Hematopoietic multipotent progenitor cell treated with erythropoietin and hydrocortisone succinate and interleukin-3 and kit ligand, for 6 days (in vitro differentiated cells): ENCODE measurements at places on chromosomes 3 and 15.

- DNase-seq: no peak
These were observed 260.2 kb upstream of the HES1 start for GRCh38 chr3:193875601-193876321.

- no peak for DNase-seq
These were observed 11.0 kb upstream of the MUSTN1 start for GRCh38 chr3:52845691-52846431.

GRCh38 chr15:83289160-83289559, 4.7 kb upstream of the BNC1 start:
- DNase-seq: no peak

GRCh38 chr3:194720048-194720447, 34.4 kb downstream of the FAM43A start:
- DNase-seq: no peak

DNA sequence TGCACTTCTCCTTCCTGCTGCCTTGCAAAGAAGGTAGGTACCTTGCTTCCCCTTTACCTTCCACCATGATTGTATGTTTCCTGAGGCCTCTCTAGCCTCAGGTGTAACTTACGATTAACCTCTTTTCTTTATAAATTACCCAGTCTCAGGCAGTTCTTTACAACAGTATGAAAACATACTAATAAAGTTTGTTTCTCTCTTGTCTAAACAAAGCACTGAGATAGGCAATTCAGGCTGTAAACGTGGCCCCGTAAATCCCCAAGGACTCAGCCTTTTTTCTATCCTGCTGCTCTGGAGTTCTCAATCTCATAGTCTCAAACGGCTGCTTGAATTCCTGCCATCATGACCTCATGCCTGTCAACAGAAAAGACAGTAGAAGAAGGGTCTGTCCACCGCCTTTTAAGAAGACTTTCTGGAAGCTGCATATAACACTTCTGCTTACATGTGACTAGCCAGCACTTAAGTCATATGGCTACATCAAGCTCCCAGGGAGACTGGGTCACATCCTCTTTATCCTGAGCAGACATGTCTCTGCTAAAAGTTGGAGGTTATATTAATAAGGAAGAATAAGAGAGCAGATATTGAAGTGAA, 257.8 kb downstream of the EBLN2 start:
- no peak for DNase-seq

DNA sequence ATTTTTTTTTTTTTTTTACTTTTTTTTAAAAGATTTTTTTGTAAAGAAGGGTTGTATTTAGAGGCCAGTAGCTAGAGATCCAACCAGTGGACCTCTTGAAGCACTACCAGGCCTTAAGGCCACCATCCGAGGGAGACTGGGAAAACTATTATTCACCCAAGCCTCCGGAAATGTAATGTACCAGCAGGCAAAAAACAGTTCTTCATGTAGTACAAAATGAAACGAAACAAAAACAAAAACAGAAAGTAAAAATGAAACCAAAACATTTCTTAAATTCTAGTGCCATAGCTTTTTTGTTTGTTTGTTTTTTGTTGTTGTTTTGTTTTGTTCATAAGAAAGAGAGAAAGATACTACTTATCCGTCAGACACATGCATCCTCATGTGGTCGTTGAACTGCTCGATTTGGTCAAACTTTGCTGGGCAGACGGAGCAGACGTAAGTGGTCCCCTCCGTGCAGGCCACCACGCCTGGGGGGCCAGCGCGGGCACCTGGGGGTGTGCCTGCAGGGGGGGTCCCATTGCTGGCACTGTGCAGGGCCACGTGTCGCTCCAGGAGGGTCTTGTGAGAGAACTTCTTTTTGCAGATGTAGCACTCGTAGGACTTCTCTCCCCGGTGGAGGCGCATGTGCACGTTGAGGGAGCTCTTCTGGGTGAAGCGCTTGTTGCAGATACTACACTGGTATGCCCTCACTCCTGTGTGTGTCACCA, 45.0 kb downstream of the TIGIT start:
- DNase-seq: no peak

DNA sequence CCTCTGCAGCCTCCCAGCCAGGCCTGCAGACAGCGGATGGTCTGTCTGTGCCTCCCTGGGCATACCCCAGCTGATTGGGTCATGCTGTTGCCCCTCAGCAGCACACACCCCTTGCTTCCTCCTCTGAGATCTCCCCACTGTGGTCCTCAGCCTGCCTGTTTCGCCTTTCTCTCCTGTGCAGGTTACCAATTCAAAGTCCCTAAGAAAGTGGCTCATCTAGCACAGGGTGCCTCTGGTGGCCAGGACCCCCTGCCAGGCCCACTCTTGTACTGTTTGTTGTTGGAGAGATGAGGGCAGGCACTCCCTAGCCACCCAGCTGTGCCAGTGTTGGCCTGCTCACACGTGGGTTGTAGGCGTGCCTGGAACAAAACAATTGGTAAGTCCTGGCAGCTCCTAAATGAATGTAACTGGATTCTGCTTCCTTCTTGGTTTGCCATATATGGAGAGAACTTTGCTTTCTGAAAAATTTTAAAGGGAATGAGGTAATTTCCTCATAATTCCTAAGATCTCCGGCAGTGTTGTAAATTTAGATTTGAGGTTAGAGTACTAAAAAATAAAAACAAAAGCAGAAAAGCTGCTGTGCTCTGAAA, 213.2 kb upstream of the IL12A start:
- DNase-seq: no peak

DNA sequence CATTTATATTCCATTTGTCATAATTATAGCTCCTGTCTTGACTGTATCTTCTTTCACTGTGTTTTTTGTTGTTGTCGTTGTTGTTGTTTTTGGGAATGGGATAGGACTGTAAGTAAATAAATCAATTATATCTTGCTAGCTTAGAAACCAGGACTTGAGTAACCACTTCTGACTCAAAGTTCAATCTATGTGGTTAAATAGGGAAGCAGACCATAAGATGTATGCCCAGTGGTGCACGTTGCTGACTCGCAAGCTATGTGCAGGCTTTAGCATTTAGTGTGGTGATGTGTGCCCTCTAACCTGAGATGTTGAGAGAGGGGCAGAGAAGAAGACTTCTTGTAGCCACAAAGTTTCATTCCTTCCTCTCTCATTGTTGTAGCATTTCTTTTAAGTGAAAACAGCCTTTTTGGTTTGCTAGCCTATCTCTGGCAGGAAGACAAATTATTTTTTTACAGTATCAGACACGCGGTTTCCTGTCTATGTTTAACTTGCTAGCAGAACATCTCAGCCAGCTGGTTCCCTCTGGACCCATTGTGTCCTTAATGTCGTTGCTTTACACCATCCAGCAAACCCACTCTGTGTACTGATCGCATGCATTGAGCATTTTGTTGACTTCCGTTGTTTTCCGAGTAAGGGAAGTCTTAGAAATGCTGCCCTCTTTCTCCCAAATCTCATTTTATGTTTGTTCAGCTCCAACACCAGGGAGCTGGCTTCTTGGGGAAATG, 52.1 kb downstream of the TGFBR2 start:
- DNase-seq: peak; percentile 65

- DNase-seq: no peak
These were observed 26.2 kb downstream of the HMG20A start for GRCh38 chr15:77446840-77447390.

GRCh38 chr3:6251612-6252400, 609.1 kb upstream of the GRM7 start:
- DNase-seq: no peak

DNA sequence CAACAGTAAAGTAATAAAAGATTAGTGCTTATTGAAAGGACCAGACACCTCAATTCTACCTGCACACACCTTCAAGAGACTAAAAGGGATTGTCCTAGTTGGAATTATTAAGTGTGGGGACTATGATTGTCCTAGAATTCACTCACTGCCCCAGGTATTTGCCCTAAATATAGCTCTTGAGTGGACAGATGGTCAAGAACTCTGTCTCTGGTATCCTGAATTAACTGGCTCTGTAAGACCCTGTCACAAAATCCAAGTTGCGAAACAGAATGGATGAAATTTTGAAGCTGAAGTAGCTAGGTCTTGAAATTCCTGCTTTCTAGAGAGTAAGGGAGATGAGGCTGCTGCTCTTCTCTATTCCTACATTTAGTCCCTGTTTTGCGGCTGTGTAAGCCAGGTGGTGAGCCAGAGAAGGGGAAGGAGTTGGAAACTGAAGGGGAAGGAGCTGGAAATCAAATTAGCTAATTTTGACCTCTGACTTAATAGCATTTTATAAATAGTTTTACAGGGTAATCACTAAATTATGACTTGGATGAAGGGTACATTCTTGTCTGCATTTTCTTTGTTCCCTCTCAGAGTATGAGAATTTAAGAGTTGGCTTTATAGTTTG, 34.5 kb downstream of the KBTBD12 start:
- DNase-seq: no peak

- DNase-seq: peak; percentile 96
These were observed at the start of gene ABHD5 for GRCh38 chr3:43690400-43691119. Gene ABHD5 (plus strand): TSS chr3:43690938. CDS start chr3:43690993, 55 bp downstream.

GRCh38 chr3:94336046-94336753, 273.3 kb downstream of the NSUN3 start:
- DNase-seq: peak; percentile 46
